ENCODE measurements at places on chromosomes 4 and X.

DNA sequence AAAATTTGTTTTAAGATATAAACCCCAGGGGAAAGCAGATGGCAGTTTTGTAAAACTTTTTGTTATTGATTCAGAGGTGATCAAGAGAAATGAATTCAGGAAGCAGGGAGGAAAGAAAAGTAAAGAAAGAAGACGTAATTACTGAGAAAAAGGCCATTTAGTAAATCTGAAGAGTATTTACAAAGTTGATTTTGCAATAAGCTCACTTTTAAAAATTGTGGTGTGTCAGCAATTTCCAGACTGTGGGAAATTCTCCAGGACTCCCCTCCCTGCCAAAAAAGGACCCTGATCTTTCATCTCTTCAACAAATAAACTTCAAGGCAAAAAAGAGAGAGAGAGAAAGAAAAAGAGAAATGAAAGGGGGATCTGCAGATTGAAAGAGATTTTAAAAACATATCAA, 36.6 kb downstream of the PCYT1B start:
- no peak for ATAC-seq

DNA sequence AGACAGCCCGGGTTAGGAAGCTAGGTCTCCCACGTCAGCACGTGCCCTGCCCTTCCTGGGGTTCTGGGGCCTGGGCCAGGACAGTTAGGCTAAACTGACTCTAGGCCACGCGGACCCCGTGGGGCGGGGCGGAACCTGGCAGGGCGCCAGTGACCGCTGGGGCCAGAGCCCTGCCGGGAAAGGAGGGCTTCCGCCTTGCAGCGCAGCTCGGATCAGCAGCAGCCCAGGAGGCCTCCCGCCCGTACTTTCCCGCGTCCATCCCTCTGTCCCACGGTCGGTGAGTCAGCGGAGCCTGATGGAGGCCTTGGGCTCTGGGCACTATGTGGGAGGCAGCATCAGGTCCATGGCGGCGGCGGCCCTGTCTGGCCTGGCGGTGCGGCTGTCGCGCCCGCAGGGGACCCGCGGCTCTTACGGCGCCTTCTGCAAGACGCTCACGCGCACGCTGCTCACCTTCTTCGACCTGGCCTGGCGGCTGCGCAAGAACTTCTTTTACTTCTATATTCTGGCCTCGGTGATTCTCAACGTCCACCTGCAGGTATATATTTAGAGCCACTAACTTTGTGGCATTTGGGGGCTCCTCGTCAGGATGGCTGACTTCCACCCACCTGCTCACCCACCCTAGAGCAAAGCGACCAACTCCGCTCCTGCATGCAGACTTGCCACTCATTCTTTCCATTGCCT, at the start of gene SMIM10:
TSS of gene SMIM10 (plus strand) at position 191 of the 681 bp plus-strand sequence. CDS start at position 296, 105 bp downstream.
- ATAC-seq, result peak; percentile 98

DNA sequence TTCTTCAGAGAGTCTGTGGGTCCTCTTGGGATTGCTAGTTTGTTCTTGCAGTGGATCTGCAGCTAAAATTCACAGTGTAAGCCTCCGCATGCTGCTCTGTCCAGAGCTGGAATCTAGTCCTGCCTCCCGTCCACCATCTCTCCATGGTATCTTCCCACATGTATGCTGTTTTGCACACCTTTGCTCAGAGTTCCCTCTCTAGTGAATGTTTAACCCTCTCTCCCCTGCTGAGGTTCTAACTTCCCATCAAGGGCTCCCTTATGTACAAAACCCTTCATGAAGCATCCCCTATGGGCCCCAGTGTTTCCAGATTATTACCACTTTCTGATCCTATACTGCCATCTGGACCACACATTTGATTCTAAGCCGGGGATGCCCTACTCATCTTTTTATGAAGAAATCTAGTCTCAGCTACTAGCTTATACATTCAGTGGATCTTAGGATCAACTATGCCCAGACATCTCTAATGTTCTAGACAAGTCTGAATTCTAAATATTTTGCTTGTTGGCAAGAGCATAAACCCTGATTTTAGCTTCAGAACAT, 157.3 kb downstream of the CPEB2 start:
- ATAC-seq, result no peak

GRCh38 chrX:77433001-77433400, 14.2 kb upstream of the FGF16 start:
- ATAC-seq, result no peak

- ATAC-seq, result no peak
These were observed 24.1 kb downstream of the FAT4 start for GRCh38 chr4:125338814-125339213.

- no peak for ATAC-seq
These were observed 641.1 kb downstream of the MID1IP1 start for GRCh38 chrX:39442332-39442731.

GRCh38 chr4:190121759-190122158, 51.8 kb upstream of the DUX4 start:
- ATAC-seq, result no peak

DNA sequence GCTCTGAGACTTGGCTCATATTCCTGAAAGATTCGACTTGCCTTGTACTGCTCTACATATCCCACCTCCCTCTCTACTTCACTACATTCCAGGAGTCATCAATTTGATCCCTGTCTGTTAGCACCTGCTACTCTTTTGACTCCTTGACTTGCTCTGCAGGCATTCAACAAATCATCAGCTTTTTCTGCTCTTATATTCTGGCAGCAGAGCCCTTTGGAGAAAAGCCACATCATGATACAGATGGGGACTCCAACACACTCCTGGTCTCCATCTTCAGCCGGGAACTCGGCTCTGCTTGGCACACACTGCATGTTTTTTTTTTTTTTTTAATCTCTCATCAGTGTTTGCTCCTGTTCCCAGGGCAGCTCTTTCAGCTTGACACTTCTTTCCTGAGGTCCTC, 293.2 kb upstream of the LCORL start:
- no peak for ATAC-seq

GRCh38 chr4:10577018-10577417, 107.5 kb downstream of the CLNK start:
- no peak for ATAC-seq

- no peak for ATAC-seq
These were observed 20.6 kb upstream of the MAML3 start for GRCh38 chr4:140174543-140174942.

DNA sequence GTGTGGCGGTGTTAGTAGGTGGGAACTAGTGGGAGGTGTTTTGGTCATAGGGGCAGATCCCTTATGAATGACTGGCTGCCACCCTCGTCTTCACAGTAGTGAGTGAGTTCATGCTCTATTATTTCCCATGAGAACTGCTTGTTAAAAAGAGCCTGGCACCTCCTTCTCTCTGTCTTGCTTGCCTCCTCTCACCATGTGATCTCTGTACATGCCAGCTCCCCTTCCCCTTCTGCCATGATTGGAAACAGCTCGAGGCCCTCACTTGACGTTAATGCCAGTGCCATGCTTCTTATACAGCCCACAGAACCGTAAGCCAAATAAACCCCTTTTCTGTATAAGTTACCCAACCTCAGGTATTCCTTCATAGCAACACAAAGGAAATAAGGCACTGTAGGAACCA, 21.7 kb downstream of the PNMA6F start:
- ATAC-seq, result no peak

DNA sequence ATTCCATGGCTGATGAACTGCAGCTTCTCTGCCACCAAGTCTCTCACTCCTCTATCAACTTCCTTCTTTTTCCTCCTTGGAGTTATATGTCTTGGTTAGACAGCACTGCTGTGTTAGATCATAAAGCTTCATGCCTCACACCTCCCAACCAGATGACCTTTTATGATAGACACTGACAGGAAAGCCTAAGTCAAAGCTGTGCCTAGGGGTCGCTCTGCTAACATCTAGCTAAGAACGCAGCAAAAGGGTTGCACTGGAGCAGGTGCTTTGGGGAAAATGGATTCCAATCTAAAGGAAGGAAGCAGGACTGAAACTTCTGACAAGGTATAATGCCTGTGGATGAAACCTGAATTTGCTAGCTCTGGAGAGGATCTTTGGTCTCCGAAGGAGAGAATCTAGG, 509.7 kb downstream of the SMARCA1 start:
- no peak for ATAC-seq

DNA sequence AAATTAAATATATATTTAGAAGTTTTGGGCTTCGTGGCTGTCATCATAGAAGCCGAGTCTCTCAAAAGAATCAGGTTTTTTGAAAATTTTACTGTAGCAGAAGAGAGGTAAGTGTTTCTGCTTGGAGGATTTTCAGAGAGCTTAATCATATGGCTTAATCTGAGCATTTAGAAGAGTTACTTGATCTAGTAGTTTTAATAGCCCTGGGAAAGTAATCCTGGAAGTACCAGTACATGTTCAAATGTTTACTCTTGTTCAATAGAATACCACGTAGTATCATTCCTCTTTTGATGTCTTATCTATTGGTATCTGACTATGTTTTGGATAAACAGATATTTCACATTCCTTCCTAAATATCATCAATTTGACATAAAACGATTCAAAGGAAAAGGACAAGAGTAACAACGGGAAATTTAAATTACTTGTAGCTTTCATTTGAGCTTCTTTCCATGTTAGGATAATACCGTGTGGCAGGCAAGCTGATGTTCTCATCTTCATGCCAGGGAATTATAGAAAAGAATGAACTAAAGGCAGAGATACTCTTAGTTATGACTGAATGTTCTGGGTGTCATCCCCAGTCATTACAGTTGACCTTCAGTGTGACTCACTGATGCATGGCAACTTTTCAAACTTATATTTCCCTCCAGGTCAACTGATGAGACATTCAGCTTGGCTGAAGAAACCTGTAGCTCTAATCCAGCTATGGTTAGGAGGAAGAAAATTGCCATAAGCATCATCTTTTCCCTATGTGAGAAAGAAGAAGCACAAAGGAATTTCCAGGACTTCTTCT, 89.8 kb downstream of the FNIP2 start:
- no peak for ATAC-seq

DNA sequence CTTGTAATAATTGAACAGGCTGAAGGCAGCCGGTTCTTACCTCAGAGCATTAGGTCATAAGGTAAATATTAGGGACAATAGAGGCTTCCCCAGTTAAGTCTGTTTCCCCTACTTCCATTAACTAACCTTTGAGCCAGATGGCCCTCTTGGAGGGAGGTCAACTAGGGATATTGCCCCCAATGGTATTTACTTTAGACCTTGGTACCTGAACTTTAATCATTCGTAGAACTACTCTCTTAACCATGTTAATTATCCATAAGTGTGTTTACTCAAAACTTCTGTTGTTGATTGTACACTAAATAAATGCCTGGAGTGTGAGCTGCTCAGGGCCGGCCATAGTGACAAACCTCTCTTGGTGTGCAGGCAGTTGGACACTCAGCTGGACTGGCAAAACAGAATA, 1843.5 kb upstream of the AGA start:
- no peak for ATAC-seq

GRCh38 chrX:14533867-14534266, 4.5 kb downstream of the GLRA2 start:
- ATAC-seq, result no peak

DNA sequence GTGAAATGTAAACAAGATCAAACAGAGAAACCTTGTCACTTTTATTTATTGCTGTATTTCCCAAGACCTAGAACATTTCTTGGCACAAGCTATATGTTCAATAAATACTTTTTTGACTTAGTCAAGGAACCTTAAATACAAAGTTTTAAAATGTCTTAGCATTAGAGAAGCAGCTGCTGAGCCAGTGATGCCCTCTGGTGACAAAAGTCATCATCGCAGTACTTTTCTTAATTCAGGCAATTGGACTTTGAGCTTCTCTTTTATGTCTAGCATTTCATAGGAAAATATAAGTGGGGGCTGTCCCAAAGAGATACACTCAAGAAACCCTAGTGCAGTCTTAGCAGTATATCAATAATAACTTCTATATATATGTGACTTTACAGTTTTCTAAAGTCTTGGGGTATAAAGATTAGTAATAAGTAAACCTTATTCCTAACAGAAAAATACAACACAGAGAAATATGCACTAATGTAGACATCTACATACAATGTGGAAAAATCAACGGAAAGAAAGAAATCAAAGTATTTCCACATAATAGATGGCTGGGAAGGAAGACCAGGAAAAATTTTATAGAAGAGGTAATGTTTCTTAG, 118.4 kb downstream of the DTHD1 start:
- ATAC-seq, result peak; percentile 23

GRCh38 chrX:16852617-16853179, 17.5 kb downstream of the RBBP7 start:
- ATAC-seq, result no peak

DNA sequence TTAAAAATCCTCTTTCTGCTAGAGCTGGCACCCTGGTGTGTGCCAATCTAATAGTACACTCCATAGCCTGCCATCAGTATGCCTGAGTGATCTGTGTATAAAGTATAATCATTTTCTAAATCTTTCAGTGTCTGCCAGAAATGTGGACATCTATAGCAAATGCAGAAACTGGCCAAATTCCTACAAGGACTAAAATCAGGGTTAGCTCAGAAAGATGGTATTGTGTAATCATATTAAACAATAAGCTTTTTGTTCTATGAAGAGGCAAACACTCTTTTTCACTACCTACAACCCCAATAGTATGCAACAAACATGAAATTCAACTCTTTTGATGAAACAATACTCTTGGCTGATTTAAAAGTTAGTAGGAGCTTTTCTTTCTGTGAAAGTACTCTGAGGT, 7.7 kb upstream of the TXLNG start:
- no peak for ATAC-seq

GRCh38 chr4:152100379-152101201, 339.8 kb upstream of the GATB start:
- ATAC-seq, result no peak

- ATAC-seq, result no peak
These were observed 665.7 kb upstream of the ACTRT1 start for GRCh38 chrX:128717635-128718578.

DNA sequence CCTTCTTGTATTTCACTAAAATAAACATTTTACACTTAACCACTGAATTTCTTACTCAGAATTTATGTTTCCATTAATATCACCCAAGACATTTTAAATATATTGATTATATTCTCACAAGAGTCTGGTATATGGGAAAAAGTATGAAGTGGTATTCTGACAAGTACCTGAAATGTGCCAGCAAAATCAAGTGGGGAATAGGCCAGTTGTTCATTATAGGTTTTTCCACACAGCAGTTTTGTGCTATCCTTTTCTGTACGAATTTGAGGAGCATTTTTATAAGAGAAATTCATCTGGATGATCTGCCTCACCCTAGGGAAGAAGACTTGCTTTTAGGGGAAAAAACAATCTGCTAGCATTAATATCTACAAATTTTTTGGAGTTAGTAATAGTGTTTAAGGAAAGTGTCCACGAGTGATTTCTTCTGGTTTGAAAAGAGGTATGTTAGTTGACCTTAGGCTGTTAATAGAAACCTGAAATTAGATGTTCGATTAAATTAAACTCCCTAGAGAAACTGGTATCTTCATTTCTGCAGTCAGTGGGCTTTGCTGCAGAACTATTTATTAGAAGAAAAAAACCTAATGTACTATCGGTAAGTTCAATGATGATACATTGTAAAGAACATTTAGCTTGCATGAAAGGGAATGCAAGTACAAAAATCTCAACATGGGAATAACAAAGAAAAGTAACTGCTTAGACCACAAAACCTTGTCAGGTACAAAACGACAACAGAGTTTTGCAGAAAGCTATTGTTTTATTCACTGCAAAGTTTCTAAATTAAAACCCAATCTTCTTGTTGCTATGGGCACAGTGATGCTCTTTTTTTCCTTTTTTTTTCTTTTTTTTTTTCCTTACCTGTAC, 1.8 kb downstream of the KLF3 start:
- ATAC-seq, result no peak

GRCh38 chr4:151727365-151727764, 33.4 kb downstream of the GATB start:
- no peak for ATAC-seq

Data from motor neuron (in vitro differentiated cells).